ENCODE measurements at places on chromosomes 6 and 20.

- DNase-seq = no peak
These were observed 191.7 kb downstream of the SMOC2 start for GRCh38 chr6:168632694-168633093.

- DNase-seq = no peak
These were observed 2.2 kb upstream of the EYS start for GRCh38 chr6:65709099-65709830.

DNA sequence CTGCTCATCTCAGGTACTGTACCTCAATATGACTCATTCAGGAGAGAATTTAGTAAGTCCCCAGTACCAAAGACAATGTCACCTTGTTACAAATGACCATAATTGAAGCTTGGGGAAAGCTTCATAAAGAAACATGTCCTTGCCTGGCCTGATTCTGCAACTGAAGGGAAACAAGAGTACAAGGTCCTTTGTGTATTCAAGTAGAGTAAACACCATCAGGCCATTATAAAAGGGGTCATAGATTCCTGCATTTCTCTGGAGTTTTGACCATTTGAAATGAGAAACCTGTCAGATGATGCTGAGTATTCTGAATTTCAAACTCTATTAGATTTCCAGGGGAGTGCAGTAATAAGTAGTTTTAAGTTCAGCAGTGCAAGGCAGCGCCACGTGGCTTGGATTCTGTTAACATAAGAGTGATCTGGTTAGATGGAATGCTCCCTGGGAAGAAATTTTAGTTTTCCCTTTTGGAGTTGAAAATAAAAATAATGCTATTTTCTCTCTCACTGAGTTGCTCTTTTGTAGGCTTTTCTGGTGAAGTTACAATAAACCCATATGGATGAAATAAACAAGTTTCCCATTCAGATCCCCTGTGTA, 1054.3 kb downstream of the EPHA7 start:
- DNase-seq = no peak

DNA sequence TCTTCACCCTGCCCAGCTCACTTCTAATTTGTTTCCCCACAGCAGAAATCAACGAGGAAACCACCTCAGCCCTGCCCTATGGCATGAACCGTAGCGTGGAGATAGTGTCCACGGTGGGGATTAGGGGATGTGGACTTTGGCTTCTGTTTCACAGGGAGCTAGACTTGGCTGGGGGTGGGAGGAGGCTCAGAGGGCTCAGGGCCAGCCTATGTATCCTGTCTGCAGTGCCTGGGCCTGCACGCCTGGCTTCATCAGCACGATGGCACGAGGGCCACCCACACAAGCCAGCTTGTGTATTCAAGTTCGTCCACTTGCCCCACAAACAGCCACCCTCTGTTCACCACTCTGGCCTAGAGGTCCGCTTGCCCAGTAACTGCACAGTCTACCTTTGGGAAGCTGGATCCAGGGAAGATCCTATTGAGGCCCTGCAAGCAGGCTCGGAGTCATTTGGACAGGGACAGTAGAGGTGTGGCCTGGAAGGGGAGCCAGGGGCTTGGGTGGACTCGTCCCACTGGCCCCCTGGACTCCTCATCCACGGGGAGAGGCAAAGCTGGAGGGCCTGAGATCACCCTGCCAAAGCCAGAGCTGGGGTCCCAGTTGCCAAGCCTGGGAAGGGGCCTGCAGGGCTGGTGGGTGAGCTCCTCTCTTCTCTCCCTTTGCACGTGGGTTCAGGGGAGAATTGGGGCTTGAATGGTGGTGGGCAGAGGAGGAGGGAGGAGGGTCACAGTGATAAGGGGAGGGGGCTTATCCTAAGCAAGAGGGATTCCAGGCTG, 38.0 kb upstream of the FAM83D start:
- DNase-seq = no peak

GRCh38 chr20:21183722-21184121, 57.8 kb downstream of the KIZ start:
- no peak for DNase-seq

- no peak for DNase-seq
These were observed 104.5 kb downstream of the CD24 start for GRCh38 chr6:106870069-106870468.

GRCh38 chr6:89723046-89723445, 84.5 kb upstream of the LYRM2 start:
- DNase-seq = no peak

DNA sequence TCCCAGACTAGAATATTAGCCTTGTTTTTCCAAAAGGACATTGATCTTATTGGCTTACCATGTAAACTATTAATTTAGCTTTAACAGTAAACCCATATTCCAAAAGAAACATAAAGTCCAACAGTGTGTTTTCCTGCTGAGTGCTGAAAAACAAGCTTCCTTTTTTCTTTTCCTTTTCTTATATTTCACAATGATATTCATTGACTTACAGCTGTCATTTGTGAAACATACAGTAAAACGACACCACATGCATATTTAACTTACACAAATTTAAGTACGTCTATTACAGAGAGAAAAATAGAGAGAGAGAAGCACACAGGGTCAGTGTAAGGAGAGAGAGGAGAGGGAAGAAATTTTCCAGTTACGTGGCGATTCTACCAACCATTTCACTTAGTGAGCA, 543.9 kb upstream of the JARID2 start:
- DNase-seq = no peak

GRCh38 chr6:167806061-167806700, 20.5 kb upstream of the AFDN start:
- no peak for DNase-seq

DNA sequence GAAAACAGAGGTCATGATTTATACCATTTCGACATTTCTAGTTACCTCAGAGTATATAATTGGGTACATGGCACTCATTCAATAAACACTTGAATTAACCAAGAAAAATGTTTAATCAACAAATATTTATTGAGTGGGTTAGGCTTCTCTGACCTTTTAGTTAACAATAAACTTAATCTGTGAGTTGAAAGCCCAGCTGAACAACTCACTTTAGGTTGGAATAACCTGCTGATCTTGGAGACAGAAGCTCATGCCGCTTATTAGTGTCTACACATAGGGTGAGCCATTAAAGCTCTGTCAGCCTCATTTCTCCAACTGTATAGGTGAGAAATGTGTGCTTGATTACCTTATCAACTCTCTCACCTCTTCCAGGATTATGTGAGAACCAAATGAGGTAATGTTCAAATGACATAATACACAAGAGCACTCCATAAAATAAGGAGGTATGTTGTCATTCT, 98.2 kb upstream of the DTNBP1 start:
- no peak for DNase-seq

DNA sequence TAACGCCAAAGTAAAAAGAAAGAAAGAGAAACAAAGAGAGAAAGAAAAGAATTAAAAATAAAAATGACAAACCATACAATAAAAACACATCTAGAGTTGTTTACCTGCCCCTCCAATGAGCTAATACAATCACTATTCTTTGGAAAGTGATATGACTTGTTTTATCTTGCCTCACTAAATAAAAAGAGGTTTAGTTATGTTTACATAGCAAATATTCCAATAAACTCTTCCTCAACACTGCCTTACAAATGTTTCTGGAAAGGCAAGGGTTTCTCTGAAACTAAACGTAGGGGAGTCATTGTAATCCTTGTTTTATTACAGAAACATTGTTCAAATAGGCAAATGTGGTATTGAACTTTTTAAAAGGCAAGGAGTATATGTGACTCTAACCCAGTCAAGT, 396.2 kb downstream of the EPM2A start:
- DNase-seq = no peak

DNA sequence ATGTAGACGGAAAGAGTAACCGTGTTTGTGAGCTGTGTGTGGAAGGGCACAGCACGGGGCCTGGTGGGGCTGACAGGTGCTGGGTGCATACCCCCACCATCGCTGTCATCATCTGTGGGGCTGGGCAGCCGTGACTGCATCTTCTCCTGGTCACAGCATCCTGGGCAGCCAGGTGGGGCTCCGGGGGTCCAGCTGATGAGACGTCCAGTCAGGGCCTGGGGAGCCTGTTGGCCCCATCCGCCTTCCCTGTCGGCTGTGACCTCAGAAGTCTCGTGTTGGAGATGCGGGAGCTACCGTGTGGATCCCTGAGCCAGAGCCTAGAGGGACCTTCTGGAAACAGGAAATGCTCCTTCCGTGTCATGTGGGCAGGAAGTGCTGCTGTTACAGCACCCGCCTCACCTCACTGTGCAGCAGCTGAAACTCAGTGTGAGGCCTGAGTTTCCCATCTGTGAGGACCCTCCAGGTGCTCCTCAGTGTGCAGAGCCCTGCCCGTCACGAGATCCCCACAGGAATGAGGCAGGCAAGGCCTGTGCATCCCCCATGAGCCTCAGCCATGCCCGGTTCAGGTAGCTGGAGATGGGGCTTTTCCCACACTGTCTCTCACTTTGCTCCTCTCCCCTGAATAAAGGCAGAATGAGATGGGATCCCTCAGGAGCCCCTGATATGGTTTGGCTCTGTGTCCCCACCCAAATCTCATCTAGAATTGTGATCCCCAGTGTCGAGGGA, 108.7 kb downstream of the ERMARD start:
- DNase-seq = no peak

- DNase-seq = no peak
These were observed 47.7 kb downstream of the BANF2 start for GRCh38 chr20:17747431-17747846.

- DNase-seq = no peak
These were observed 84.9 kb upstream of the TMEM181 start for GRCh38 chr6:158474961-158475343.

GRCh38 chr6:70714716-70715257, 47.1 kb downstream of the SMAP1 start:
- DNase-seq = no peak

GRCh38 chr6:166905505-166906134, 50.7 kb downstream of the RNASET2 start:
- DNase-seq = no peak

DNA sequence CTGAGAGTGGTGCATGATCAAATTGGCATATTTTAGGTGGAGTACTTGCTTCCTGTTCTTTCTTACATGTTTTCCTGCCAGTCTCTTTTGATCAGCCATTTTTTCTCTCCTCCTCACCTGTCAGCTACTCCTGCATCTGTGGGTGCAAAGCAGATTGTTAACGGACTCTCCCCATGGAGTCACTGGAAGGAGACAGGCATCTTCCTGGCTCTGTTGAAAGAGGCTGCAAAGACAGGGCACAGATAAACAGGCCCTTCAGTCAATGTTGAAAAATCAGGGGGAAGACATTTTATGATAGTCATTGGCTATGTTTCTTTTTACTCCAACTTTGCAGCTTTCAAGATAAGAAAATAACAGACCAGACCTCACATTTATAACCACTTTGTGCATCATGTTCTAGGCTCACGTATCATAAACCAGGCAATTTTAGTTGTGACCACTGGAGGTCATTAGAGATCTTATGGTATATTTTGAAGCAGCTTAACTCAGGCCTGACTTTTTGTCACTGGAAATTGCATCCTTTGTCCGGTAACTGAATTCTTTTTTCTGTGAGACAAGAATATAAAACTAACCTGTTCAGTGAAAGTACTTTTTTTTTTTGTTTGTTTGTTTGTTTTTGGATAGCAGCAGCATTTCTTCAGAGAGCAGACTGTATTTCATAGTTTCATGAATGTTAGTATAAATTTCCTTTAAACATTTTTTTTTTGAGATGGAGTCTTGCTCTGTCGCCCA, 20.1 kb downstream of the ECT2L start:
- no peak for DNase-seq

DNA sequence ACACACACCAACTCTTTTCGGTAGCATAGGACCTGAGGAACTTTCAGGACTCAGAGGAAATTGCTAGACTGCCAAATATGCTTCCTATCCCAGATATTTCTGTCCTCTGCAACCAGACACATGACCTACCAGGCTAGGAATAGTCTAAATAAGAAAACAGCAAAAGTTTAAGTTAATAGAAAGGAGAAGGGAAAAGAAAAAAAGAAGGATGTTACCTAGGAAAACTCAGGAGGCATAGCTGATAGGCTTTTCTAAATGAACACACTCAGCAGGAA, 74.6 kb downstream of the MAP3K5 start:
- DNase-seq = no peak

GRCh38 chr6:153123801-153124200, 7.3 kb downstream of the RGS17 start:
- no peak for DNase-seq

DNA sequence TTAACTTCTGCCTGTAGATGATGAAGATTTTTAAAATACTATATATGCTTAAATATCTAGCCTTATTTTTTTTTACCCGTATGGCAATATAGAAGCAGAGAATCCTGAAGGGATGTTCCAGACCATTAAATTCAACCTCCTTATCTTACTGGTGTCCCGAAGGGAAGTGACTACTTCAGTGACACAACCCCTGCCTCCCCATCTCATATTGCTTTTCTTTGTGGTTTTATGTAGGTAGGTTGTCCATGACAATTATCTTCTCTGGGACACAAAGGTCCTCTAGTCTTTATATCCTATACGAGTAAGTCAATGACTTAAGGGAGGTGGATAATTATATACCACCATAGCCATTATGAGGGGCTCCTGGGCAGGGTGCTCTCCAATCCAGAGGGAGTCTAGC, 57.4 kb upstream of the EMILIN3 start:
- DNase-seq = no peak

DNA sequence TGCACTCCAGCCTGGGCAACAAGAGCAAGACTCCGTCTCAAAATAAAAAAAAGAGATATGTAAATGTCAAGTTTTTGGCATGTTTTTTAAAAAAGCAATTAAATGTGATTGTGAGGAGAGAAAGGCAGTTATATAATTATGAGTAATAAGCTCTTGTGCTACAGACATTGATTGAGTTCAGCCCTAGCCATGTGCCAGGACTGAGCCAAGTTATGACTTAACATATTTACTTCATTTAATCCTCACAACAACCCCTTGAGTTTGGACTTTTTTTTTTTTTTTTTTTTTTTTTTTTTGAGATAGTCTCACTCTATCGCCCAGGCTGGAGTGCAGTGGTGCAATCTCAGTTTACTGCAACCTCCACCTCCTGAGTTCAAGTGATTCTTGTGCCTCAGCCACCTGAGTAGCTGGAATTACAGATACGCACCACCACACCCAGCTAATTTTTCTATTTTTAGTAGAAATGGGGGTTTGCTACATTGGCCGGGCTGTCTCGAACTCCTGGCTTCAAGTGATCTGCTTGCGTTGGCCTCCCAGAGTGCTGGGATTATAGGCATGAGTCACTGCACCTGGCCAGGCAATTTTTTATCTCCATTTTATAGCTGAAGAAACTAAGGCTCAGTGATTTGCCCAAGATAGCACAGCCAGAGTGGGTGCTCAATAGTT, 15.0 kb upstream of the CSE1L start:
- DNase-seq = no peak

GRCh38 chr6:37788259-37788658, 31.3 kb upstream of the ZFAND3 start:
- DNase-seq = no peak

DNA sequence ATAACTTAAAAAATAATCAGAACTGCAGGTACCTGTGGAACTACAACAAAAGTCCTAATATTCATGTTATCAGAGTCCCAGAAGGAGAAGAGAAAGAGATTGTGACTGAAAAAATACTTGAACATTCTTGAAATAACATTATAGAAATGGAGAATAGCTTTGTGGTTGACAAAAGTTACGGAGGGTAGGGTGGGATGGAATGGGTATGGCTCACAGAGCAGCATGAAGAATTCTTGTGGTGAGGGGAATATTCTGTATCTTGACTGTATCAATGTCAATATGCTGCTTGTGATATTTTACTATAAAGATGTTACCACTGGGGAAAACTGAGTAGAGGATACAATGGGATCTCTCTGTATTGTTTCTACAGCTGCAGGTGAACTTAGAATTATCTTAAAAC, 122.5 kb downstream of the DST start:
- DNase-seq = no peak

- DNase-seq = no peak
These were observed 34.2 kb downstream of the NHSL1 start for GRCh38 chr6:138465007-138465645.

GRCh38 chr6:36722365-36722764, 24.7 kb downstream of the RAB44 start:
- DNase-seq = peak; percentile 53

GRCh38 chr6:136927292-136927691, 5.2 kb downstream of the SLC35D3 start:
- DNase-seq = no peak
